ENCODE measurements at places on chromosomes 4 and X.

DNA sequence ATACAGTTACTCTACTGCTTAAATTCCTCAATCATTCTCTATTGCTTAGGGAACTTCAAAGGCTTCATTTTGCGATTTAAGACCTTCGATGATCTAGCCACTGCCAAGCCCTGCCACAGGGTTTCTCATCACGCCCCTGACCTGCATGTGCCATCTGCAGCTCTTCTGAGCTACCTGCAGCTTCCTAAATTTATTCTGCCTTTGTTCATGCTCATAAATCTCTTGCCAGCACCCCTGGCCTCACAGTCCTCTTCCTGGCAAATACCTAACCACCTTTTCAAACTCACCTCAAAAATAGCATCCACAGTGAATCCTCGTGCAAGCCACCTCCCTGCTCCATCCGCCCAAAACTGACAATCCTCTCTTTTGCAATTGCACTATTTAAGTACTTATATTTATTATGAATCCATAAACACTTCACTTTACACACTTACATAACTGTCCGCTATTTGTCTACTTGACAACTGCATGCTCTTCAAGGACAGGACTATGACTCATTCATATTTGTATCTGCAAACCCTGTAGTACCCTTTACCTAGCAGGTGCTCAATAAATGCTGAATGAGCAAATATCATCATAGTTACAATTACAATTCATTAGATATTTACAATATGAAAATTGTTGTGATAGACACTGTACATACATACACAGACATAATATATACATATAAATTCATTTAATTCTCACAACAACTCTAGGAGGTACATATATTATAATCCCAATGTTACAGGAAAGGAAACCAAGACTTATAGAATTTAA, 280.0 kb upstream of the RASGEF1B start:
- no peak for DNase-seq

- DNase-seq: no peak
Measured at GRCh38 chr4:158322109-158322508, 111.8 kb downstream of the TMEM144 start.

DNA sequence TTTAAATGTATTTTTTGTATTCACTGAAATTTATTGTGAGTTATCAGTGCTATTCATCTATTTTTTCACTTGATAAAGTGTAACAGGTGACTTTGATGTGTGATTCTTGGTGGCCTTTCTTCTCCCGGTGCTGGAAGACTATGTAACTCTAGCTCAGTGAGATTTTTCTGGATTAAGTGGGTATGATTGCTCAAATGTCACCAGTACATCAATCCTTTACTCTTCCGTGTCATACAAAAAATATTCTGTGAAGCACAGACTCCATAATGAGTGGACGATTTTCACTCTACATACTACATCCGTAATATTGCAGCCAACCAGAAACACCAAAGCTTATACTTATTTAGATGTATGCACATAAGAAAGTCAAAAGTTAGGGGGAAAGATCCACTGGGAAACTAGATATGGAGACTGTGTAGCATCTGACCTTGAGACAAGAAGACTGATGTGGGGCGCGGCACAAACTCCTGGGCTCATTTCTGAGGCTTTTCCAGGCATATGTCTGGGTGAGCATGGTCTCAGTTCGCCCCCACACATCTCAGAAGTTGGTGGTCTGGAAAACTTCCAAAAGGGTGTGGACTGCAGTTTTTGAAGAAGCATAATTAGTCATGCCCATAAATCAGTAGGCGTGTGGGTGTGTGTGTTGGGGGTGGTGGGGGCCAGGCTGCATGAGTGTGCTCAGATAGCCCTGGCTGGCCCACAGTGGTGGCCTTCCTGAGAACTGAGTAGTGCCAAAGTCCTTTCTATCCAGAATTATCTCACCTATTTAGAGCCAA, 53.9 kb upstream of the TENM3 start:
- DNase-seq: peak; percentile 79

DNA sequence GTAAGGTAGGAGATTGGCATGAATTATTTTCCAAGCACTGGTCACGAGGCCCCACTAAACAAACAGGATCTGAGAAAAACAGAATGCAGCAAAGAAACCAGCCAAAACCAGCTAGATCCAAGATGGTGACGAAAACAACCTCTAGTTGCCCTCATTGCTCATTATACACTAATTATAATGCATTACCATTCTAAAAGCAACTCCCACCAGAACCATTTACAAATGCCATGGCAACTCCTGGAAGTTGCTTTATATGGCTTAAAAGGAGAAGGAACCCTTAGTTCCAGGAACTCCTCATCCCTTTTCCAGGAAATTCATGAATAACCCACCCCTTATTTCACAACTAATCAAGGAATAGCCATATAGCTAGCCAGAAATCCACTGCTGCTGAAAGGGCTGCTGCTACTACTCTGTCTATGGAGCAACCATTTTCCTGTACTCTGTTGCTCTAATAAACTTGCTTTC, 69.3 kb downstream of the ABCB7 start:
- DNase-seq: no peak

DNA sequence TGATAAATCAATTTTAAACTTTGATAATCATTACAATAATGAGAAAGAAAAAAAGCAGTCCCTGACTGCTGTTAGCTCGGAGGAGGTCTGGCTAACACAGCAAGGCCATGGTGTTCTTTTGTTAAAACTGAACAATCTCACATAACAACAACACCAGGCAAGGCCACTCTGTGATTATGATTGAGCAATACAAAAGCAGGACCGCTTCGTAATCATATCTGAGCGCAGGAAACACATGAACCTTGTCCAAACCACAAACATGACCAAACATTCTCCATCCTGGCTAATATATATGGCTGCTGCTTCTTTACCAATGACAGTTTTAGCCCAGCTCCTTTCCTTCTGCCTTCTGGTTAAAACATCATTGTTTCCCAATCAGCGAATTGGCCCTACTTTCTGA, 76.8 kb upstream of the DDX53 start:
- DNase-seq: no peak

- DNase-seq: no peak
Measured at GRCh38 chr4:101081695-101082369, 265.5 kb downstream of the PPP3CA start.

GRCh38 chr4:54687887-54688841, 30.4 kb downstream of the KIT start:
- no peak for DNase-seq

GRCh38 chrX:120419463-120419862, 49.6 kb downstream of the LAMP2 start:
- DNase-seq: no peak

DNA sequence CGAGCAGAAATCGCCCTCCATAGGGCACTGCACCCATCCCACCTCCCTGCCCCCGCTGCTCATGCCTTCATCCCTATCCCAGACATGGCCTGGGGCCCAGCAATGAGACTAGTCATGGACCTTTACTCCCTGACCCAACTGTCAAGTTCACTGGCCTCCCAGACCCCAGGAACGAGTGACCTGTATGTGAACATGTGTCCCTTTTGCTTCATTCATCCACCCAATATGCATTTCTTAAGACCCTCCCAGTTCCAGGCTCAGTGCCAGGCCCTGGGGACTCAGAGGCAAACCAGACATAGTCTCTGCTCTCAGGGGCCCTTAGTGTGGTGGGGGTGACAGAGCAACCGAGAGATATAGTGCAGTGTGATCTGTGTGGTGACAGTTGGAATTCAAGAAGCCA, 67.0 kb downstream of the EFNB1 start:
- DNase-seq: peak; percentile 31

DNA sequence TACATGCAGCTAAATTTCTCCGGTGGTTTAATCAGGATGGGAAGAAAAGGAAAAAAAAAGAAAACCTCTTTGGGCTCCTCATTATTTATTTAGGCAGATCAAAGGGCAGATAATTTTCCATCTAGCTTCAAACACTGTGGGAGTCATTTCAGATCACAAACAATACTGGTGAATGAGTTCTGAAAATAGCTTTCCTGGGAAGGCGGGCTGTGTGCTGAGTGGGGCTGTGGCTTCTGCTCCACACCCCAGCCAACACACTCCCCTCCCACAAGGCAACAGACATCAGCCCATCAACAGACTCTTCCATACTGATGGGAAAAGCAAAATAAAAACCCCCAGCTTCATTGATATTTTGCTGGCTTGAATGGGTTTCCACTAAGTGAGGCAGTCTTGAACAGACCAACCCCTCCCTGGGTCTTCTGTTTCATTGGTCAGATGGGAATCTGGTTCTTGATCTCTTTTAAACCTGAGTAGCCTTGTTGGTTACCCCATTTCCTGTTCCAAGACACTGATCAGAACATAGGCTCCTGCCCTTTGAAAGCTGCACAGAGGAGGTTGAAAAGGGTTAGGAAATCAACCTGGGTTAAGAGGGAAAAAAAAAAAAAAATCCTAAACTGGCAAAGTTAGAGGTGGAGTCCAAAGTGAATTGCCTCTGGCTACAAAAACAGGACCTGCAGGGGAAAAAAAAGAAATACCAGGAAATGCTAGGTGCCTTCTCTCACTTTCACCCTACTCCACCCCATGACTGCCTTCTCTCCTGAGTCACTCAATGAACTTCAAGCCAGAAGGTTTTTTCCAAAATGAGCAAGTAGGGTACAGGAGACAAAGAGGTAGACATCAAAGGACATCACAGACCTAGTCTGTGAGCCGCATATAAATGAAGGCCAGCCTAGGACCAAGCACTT, 20.0 kb downstream of the AMOT start:
- DNase-seq: no peak

DNA sequence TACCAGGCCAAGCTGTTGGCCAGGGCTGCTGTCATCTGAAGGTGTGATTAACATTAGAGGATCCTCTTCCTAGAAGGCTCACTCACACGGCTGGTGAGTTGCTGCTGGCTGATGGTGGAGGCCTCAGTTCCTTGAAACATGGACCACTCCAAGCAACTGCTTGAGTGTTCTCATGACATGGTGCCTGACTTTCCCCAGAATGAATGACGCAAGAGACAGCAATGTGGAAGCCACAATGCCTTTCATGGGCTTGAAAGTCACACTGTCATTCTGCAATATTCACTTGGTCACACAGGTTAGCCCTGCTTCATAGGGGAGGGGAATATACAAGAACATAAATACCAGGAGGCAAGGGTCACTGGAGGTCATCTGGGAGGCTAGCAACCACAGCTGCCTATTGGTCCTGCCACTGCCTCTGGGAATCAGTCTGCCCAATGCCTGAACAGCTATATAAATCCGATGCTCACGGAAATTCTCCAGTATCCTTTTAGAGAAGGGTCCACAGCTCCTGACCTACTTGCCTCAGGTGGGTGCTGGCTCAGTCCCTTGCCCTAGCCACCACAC, 97.1 kb upstream of the MAML3 start:
- DNase-seq: no peak

DNA sequence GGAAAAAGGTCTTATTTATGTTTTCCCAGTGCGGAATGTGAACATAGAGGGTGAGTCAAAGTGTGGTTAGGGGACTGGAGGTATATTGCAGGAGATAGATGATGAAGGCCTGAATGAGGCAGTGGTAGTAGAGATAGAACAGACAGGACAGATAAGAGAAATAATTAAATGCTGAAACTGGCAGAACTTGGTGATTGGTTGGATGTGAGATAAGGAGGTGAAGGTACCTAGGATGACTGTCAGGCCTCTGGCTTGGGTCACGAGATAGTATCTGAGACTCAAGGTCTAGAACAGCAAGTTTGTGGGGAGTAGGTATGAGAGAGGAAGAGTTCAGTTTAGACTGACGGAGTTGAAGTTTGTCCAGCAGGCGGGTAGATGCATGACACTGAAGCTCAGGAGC, 3.5 kb downstream of the MND1 start:
- DNase-seq: no peak

DNA sequence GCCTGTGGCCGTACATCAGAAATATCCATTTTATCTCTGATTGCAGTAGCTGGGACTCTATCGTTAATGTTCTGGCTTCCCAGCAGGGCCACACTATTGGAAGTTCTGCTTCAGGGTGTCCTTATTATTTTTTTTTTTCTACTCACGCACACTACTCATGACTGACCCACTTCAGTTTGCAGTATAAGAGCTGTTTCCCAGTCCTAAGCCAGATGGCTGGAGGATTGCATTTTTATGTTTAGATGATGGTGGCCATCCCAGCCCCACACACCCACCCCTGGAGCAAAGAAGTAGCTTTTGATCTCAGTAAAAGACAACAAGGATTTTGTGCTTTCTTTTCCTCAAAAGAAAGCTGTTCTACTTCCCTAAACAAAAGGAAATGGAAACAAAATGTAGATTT, 557.0 kb upstream of the GALNTL6 start:
- no peak for DNase-seq

DNA sequence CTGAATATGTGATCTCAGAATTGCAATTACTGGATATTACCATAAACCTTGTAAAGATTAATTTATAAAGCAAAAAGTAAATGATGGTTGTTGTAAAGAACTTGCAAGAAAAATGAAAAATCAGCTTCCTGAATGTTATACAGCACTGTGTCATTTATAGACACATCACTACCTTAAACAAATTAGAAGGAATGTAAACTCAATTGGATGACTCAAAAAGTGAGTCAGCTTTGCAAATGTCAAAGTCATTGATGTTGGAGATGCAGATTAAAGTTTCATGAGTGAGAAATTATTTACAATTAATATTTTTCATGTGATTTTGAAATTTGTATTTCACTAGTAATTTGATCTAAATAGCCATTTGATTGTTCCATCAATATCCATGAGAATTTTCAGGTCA, 193.2 kb downstream of the RAPGEF2 start:
- no peak for DNase-seq

DNA sequence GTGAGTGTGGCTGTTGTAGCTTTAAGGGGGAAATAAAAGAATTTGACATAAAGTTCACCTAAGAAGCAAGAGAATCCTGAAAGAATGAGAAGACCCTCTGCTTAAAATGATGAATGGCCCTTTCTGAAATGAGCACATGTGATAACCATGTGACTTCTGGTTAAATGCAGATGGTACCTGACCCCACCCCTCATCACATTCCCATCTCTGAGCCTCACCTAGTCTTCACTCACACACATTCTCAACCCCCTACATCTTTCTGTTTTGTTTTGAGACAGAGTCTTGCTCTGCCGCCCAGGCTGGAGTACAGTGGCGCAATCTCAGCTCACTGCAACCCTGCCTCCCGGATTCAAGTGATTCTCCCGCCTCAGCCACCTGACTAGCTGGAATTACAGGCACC, 31.5 kb downstream of the SEPTIN6 start:
- DNase-seq: no peak

- DNase-seq: no peak
Measured at GRCh38 chr4:98253499-98253898, 7.7 kb upstream of the RAP1GDS1 start.

- DNase-seq: no peak
Measured at GRCh38 chrX:118971552-118971951, 2.9 kb upstream of the LONRF3 start.

- DNase-seq: peak; percentile 45
Measured at GRCh38 chr4:75189711-75190335, 256.9 kb downstream of the PARM1 start.
